ENCODE measurements at places on chromosomes 13 and 19.

- no peak for DNase-seq
- H3K27me3 ChIP-seq = no peaks in the 10 kb centered on the region
- no peak overlapping the region for H3K4me3 ChIP-seq
- H3K36me3 ChIP-seq = no peaks in the 10 kb centered on the region
Measured at GRCh38 chr13:107881362-107881761, 334.0 kb downstream of the LIG4 start.

DNA sequence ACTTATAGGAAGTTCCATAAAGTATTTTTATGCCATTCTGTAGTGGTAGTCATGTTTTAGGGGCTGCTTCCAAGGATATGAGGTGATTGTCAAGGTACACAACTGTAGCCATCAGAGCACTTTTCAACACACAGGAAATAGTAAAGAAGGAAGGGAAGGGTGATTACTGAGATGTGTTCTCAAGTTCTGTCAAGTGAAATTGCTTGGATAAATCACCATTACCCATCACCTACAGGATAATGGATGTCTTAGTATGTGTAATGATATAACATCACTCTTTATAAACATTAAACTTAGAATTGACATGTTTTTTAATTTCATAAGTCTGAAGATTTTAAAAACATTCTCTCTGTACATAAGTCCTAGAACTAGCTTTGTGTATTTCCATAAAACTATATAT lies 487.9 kb downstream of the DCT start:
- H3K36me3 ChIP-seq = no peaks in the 10 kb centered on the region
- no peaks in the 10 kb centered on the region for H3K4me1 ChIP-seq
- H3K27me3 ChIP-seq = no peaks in the 10 kb centered on the region
- no peak for DNase-seq

DNA sequence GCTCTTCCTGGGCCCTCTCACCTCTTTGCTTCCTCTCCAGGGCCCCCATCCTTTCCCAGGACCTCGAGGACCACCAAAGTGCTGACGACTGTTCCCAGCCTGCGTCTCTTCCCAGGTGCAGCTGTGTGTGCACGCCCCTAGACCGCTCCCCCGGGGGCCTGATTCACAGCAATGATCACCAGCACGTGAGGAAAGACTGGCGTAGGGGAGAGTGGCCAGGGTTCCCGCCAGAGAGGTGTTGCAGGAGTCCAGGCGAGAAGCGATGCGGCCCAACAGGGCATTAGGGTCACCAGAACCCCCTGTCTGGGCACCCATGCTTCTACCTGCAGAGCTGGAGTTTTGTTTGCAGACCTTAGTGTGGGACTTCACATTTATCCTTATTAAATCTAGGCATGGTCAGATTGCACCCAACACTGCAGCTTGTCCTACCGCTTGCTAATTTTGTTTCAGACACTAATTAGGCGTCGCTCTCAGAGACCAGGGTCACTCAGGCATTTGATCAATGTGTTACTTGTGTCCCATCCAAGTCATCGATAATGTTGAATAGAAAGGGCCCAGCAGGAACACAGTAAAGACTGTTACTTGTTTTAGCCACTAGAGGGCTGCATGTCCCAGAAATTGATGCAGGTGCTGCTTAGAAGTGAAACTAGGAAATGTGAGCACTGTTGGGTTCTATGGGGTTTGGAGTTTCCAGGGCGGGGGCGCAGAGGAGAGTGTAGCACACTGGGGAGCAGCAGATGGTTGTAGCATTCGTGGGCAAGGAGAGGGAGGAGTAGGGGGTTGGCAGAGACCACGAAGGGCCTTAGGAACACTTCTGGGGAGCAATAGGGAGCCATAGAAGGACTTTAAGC lies 53.2 kb downstream of the CDADC1 start:
- peaks cover 7% of the 10 kb centered on the region for H3K36me3 ChIP-seq
- peaks cover 15% of the 10 kb centered on the region for H3K4me1 ChIP-seq
- no peak overlapping the region for H3K27ac ChIP-seq
- H3K27me3 ChIP-seq = no peaks in the 10 kb centered on the region
- no peak overlapping the region for H3K4me3 ChIP-seq
- DNase-seq = peak; percentile 50

DNA sequence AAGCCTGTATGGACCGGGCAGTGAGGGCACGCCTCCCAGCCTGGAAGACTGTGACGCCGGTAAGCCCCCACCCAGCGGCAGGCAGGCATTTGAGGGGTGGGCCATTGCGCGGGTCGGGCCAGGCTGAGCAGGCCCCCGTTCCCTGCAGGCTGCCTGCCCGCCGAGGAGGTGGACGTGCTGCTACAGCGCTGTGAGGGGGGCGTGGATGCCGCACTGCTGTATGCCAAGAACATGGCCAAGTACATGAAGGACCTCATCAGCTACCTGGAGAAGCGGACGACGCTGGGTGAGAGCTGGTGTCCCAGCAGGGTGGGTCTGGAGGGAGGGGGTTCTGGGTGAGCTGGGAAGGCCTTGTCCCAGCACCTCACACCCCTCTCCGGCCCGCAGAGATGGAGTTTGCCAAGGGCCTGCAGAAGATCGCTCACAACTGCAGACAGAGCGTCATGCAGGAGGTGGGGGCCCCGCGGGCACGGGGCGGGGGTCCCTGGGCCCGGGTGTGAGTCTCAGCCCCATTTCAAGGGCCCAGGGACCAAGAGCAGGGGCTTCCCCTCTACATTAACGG lies 7.1 kb downstream of the ARHGAP45 start:
- peaks cover 6% of the 10 kb centered on the region for H3K27me3 ChIP-seq
- H3K27ac ChIP-seq = peak overlapping the region; percentile 82
- DNase-seq = peak; percentile 31
- H3K4me1 ChIP-seq = peaks cover 86% of the 10 kb centered on the region
- H3K36me3 ChIP-seq = peaks cover 47% of the 10 kb centered on the region
- H3K4me3 ChIP-seq = peak overlapping the region; percentile 30

DNA sequence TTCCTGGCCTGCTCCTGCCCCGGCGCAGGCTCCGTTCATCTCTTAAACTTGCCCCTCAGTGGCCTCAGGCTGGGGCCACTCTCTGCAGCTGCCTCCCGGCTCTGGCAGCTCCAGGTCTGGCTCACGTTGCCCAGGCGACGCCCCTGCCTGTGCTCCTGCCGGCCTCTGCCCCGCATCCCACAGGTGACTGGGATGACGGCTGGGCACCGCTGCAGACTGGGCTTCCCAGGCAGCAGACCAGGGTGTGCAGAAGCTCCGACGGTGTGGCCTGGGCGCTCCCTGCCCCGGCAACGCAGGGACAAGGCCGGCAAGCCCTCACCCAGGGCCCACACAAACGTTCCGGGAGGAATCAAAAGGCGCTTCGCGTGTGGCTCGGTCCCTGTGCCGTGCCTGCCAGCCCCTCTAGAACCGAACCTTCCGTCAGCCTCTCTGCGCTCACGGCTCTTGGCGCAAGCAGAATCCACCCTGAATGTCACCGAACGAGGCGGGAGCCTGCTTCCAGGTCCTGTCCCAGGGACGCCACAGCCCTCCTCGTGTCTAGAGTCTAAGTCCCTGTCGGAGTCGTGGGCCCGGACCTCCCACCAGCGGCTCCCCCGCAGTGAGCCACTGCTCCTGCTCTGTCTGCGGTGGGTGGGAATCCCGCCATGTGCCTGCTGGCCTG lies 64.8 kb downstream of the MLLT1 start:
- H3K36me3 ChIP-seq = peaks cover 88% of the 10 kb centered on the region
- no peak overlapping the region for H3K27ac ChIP-seq
- peaks cover 21% of the 10 kb centered on the region for H3K4me1 ChIP-seq
- no peaks in the 10 kb centered on the region for H3K27me3 ChIP-seq
- DNase-seq = peak; percentile 23

DNA sequence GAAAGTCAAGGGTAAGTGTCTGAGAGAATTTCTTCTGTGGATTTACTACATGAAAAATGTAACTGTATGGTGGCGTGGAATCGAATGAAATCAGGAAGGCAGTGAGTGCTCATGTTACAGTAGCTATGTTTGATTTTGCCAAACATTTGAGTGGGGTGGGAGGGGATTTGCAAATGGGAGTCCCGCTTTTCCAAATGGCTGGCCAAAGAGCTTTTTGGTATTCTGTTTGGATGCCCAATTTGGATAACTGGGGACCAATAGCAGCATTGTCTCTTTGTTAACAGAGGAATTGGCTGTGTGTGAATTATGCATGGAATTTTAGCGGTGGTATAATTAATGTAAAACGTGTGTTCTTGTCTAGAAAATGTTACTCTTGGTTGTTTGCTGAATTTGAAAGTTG lies 17.8 kb downstream of the HNRNPM start:
- no peak overlapping the region for H3K27ac ChIP-seq
- no peaks in the 10 kb centered on the region for H3K27me3 ChIP-seq
- H3K4me1 ChIP-seq = peaks cover 34% of the 10 kb centered on the region

DNA sequence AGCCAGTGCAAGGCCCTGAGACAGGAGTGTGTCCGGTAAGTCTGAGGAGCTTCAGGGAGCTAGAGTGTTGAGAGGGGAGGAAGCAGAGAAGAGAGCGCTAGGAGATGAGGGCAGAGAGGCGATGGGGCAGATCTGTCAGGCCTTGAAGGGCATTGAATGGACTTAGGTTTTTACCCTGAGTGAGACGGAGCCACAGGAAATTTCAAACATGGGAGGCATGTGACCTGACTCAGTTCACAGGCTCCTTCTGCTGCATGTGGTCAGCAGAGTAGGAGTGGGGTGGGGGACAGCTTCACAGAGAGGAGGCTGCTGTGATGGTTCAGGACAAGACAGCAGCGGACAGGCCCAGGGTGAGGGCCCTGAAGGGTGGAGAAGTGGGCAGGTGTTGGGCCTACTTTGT lies 2.5 kb upstream of the FAM98C start:
- peaks cover 56% of the 10 kb centered on the region for H3K27me3 ChIP-seq
- H3K4me1 ChIP-seq = peaks cover 19% of the 10 kb centered on the region
- H3K4me3 ChIP-seq = no peak overlapping the region
- DNase-seq = no peak
- no peak overlapping the region for H3K27ac ChIP-seq

- no peak overlapping the region for H3K27ac ChIP-seq
- no peaks in the 10 kb centered on the region for H3K27me3 ChIP-seq
- no peak overlapping the region for H3K4me3 ChIP-seq
- no peaks in the 10 kb centered on the region for H3K36me3 ChIP-seq
- DNase-seq = no peak
- no peaks in the 10 kb centered on the region for H3K4me1 ChIP-seq
Measured at GRCh38 chr13:80707000-80707983, 366.4 kb upstream of the SPRY2 start.

DNA sequence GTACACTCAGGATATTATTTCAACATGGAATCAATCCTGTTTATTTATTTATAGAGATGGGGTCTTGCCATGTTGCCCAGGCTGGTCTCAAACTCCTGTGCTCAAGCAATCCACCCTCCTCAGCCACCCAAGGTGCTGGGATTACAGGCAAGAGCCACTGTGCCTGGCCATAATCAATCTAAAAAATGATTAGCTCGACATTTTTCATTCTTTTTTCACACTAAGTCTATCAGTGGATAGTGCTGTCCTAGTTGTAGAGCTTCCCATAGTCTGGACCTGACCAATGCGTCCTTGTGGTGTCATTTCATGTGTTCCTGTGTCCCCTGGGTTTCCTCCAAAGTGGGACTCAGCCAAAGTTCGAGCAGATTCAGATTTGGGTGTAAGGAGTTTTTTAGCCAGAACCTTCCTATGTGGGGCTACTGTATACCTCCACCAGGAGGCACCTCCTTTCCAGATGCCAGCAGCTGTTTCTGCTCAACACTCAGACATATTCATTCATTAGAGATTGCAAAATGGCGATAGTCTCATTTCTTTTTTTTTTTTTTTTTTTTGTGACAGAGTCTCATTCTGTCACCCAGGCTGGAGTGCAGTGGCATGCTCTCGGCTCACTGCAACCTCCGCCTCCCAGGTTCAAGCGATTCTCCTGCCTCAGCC lies 61.1 kb downstream of the MAP4K1 start:
- H3K27me3 ChIP-seq = peaks cover 8% of the 10 kb centered on the region
- no peaks in the 10 kb centered on the region for H3K4me1 ChIP-seq
- no peak for DNase-seq

- no peak for DNase-seq
- peaks cover 39% of the 10 kb centered on the region for H3K4me1 ChIP-seq
- H3K36me3 ChIP-seq = no peaks in the 10 kb centered on the region
- H3K27ac ChIP-seq = peak overlapping the region; percentile 98
Measured at GRCh38 chr19:42255766-42256745, 1.1 kb upstream of the ERF start.

GRCh38 chr13:24865163-24865953 lies 101.4 kb downstream of the RNF17 start:
- H3K4me3 ChIP-seq = no peak overlapping the region
- no peaks in the 10 kb centered on the region for H3K36me3 ChIP-seq
- no peak overlapping the region for H3K27ac ChIP-seq

DNA sequence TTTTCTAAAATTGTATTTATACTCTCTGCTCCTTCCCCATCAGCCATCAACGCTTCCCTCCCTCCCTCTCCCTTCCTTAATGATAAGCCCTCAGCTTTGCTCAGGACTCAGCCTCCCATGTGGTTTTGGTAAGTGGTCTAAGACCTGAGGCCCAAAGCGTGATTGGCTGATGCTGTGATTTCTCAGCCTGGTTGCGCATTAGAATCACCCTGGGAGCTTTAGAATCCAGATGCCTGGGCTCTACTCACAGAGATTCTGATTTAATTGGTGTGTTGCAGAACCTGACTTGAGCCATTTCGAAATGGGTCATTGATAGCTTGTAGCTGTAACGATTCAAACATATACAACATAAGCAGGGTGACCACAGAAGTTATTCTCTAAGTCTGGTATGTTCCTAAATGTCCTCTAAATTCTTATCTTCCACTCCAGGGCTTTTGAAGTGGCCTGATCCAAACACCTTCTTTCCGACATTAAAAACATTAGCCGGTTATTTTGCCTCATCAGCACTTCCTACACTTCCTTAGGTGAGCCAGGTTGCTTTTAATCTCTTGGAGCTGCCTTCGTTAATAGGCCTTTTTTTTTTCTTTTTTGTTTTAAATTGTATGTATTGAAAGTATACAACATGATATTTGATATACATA lies 60.6 kb downstream of the LRCH1 start:
- H3K27me3 ChIP-seq = no peaks in the 10 kb centered on the region
- peaks cover 26% of the 10 kb centered on the region for H3K4me1 ChIP-seq
- no peak overlapping the region for H3K27ac ChIP-seq
- no peak overlapping the region for H3K4me3 ChIP-seq
- DNase-seq = no peak
- no peaks in the 10 kb centered on the region for H3K36me3 ChIP-seq

GRCh38 chr19:41991025-41991424 lies 3.0 kb downstream of the ATP1A3 start:
- no peaks in the 10 kb centered on the region for H3K4me1 ChIP-seq
- H3K27ac ChIP-seq = no peak overlapping the region
- no peaks in the 10 kb centered on the region for H3K36me3 ChIP-seq
- H3K4me3 ChIP-seq = no peak overlapping the region
- H3K27me3 ChIP-seq = peaks cover 14% of the 10 kb centered on the region
- no peak for DNase-seq

DNA sequence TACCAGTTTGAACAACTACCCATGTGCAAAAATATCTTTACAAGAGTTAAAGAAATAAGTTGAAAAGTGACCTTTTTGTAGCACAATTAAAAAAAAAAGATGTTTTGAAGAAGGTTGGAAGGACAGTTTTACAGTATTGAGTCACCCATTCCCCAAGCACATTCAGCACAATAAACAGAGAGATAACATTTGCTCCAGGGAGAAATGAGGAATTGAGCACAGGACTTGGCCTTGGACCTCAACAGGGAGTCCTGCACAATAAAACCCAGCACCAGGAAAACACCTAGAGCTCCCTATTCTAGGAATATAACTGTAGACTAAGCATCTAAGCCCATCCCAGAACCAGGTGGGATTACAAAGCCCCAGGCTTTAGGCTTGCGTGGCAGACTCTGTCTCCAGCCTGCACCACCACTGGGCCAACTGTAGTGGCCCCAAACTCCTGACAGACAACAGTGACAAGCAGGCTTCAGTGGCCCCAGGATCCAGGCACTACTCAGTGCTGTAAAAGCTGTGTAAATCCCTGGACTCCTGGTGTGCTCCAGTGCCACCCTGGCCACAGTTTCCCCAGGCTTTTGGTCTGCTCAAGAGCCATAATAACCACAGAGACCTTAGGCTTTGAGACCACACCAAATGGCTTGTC lies 857.2 kb downstream of the SLITRK1 start:
- no peaks in the 10 kb centered on the region for H3K36me3 ChIP-seq
- no peak overlapping the region for H3K27ac ChIP-seq
- H3K27me3 ChIP-seq = no peaks in the 10 kb centered on the region
- DNase-seq = no peak

Measured in left lung (tissue), 14 donors.